SHP77 (cell line): ENCODE measurements at places on chromosomes 11 and 22.

GRCh38 chr11:69657911-69658625, 17.1 kb downstream of the LTO1 start:
- DNase-seq: no peak

DNA sequence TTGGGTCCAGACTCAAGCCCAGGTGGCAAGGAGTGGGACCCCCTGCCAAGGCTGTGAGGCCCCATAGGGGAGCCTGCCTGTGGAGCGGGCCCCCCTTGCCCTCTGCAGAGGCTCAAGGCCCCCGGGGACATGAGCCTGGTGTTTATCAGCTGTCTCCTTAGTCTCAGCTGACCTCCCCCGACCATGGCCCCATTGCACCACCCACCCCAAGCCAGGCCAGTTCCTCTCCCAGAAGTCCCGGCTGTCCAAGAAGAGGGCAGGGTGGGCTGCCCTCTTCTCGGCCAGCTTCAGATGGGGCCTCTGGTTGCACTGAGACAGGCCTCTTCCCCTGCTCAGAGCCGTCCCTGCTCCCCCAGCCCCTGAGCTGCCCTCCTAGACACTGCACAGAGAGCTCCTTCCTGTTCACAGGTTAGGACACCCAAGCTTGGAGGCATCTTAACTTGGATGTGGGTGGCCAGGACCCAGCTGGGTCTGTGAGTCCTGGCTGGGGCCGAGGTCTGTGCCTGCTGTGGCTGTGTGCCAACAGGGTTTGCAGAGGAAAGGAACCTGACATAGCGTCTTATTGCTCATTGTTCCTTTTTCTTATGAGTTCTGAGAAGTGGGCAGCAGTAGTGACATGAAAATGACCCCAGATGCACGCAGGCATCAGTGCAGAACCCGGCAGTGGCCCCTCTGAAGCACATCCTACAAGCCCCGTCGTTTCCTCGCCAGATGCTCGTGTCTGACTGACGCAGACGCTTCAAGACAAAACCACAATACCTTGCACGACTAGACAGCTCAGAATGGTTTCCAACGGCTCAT, 5.4 kb downstream of the TRABD start:
- DNase-seq: no peak

DNA sequence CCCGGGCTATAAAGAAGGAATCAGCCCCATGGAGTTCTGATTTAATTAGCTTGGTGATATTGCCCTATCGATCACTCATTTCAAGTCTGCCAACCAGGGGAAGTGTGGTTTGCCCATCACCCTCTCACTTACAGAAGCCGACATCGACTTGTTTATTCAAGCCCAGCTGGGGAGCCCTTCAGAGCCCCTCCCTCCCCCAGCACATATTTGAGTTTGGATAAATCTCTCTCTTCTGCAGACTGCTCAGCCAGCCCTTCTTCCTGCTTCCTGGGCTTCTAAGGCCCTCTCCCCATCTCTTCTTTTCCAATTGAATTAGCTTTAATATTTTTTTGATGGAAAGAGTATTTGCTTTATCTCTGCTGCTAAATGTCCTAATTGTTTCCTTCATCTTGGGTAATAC, 299.0 kb downstream of the MIAT start:
- DNase-seq: peak; percentile 30

- DNase-seq: no peak
These were observed 1445.6 kb downstream of the TBC1D22A start for GRCh38 chr22:48207919-48208535.

GRCh38 chr22:30891781-30892180, 76.8 kb downstream of the MORC2 start:
- no peak for DNase-seq

DNA sequence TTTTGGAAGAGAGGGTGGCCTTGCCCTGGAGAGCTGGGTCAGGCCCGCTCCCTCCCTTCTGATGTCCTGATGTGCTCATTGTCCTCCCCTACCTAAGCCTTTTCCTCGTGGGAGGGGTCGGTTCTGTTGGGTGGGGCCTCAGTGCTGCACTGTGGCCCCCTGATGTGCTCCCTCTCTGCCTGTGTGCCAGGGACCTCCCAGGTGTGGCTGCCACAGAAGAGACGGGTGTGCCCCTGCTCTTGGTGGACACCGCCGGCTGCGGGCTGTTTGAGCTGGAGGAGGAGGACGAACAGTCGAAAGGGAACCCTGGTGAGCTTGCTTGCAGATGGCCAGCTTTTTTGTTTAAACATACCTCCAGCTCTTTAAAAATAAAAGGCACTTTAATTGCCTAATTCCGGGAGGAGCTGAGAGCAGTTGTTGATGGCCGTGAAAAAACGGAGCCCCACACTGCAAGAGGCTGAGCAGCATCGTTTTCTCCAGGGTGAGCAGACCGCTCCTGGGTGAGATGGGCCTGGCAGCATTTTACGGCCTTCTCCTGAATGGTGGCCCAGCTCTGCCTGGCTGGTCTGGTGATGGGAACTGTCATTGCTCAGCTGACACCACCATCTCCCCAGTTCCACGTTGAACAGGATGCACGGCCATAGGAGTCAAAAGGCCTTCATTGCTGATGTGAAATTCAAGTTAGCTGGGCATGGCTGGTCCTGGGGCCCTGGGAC, 30.1 kb downstream of the IGHMBP2 start:
- DNase-seq: no peak

DNA sequence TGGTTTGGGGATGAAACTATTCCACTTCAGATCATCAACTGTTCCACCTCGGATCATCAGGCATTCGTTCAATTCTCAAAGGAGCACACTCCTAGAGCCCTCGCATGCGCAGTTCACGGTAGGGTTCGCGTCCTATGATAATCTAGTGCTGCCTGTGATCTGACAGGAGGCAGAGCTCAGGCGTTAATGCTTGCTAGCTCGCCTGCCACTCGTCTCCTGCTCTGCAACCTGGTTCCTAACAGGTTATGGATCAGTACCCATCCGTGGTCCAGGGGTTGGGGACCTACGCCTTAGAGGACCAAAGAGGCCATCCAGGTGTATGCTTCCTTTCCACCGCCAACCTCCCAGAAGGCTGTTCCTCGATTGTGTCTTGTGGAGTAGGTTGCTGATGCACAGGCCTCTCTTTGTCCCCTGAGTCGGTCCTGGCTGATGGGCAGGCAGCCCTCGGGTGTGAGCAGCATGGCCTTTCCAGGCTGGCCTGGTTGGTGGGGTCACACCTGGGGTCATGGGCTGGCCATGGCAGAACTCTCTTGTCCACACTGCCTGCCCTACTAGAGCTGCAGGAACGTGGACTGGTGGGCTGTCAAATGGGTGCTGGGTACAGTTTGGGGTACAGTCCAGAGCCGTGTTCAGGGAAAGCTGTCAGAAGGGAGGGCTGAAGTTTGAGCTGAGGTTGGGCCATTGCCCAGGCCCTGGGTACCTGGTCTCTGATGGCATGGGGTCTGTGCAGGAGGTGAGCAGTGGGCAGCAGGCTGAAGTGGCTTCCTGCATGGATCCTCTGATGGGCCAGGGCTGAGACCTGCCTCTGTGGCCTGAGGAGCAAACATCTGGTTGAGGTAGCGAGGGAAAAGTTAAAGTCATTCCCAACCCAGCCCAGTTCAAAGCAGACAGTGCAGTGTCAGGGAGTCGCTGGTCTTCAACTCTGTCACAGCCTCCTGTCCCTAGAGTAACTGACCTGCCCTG, 11.1 kb downstream of the PRDM11 start:
- no peak for DNase-seq

- DNase-seq: no peak
These were observed 28.6 kb upstream of the LDHA start for GRCh38 chr11:18365741-18366140.

DNA sequence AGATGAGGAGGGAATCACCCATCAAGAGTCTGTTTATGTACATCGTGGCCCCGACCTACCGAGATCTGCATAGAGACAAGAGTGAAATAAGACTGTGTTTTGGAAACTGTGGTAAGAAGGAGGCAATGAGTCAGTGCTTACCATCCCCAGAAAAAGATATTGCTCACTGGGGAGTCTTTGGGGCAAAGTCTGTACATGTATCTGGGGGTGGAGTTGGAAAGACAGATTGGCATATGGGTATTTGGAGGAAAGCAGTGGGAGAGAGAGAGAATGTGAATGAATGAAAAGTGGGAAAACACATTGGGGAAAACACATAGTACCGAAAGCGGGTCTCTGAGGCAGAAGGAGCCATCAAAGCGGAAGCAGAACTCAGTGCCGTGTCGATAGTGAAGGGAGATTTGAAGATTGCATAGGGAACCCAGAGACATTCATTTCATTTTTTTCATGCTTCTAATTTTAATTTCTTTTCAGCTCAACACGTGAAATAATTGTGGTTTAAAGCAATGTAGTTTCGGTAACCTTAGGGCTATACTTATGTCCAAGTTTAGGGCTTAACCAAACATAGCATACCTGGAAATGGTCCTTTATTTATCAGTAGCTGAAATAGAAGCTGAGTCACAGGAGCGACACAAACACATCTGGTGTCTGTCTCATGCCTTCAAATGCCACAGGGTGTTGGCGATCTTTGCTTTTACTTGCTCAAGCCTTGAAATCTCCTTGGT, 98.6 kb upstream of the CD44 start:
- DNase-seq: no peak

DNA sequence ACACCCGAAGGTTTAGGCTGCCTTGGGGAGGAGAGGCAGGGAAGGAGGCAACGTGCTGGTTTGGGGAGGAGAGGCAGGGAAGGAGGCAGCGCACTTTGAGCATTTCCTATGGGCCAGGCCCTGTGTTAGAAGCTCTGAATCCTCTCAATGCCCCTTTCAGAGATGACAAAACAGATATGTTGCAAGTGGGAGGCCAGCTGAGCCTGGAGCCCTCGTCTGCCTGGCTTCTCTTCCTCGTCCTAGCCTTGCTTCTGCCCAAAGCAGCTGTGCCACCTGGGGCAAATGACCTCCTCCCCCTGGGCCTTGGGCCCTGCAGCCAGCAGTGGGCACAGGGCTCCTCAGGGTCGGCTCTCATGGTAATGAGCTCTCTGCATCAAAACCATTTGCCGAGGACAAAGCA, 15.3 kb upstream of the LRRC32 start:
- DNase-seq: no peak

DNA sequence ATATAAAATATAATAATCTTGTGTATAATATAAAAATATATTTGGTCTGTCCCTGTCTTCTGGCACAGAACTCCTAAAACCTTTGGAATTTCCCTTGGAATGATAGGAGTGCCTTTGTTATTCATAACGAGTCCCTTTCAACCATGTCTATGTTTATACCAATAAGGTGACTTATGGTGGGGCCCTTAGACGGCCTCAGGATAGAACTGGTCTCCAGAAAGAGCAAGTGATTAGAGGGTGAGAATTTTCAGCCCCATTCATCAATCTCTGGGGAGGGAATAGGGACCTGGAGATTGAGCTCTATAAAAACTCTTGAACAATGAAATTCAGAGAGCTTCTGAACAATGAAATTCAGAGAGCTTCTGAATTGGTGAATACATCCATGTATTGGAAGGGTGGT, 18.4 kb upstream of the PICALM start:
- no peak for DNase-seq

DNA sequence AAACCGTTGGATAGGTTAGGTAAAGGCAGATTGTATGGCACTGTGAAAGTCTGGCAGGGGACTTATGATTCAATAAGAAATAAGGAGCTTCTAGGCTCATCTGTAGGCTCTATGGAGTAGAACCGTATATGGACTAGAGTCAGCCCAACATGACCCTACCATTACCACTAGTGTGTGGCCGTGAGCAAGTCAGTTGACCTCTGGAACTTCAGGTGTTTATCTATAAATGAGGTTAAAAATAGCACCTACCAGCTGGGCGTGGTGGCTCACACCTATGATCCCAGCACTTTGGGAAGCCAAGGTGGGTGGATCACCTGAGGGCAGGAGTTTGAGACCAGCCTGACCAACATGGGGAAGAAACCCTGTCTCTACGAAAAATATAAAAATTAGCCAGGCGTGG, 4.4 kb downstream of the HINFP start:
- no peak for DNase-seq

DNA sequence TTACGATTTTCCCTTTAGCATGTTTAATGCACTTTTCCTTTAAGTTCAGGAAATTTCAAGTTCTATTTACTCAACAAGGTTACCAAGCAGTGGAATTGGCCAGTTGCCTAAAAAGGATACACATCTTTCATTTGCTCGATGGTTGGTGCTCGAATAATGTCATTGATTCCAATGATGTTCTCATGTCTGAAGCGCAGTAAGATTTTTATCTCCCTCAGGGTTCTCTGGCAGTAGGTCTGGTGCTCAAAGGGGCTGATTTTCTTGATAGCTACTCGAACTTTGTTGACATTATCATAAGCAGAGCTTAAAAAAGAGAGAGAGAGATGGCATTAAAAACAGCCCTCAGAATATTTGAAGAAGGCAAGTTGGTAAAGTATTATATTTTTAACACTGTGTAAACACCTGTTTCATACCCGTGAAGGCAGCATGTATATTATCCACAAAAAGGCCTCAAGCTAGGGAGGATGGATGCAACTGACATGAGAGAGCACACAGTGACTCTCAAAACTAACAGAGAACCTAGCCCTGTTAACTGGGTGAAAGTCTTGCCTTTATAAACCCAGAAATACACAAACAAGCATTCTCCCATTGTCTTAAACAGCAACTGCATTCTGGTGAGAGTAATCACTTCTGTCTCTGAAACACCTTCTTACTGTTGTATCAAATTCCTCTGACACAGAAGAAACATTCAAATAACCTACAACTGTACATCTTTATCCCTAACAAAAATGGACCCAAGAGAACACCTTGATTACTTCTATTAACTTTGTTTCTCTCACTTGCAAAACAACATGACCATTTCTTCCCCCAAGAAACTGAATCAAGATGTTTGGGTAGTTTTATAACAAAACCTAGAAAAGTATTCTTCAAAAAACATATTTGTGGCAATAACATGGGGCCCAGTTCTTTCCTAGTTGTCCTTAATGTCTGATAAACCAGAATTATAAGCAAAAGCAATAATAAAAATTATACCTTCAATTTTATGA, 59.6 kb downstream of the MAPK1 start:
- DNase-seq: no peak

GRCh38 chr22:46061124-46061500, 84.2 kb upstream of the WNT7B start:
- DNase-seq: no peak

GRCh38 chr11:119363081-119363850, 16.8 kb upstream of the MFRP start:
- no peak for DNase-seq

- peak; percentile 74 for DNase-seq
These were observed 67.5 kb downstream of the PACSIN2 start for GRCh38 chr22:42947211-42947990.

GRCh38 chr22:20606041-20606783, 98.8 kb downstream of the MED15 start:
- DNase-seq: peak; percentile 77

GRCh38 chr11:79400717-79401330, 40.0 kb downstream of the TENM4 start:
- DNase-seq: peak; percentile 28

DNA sequence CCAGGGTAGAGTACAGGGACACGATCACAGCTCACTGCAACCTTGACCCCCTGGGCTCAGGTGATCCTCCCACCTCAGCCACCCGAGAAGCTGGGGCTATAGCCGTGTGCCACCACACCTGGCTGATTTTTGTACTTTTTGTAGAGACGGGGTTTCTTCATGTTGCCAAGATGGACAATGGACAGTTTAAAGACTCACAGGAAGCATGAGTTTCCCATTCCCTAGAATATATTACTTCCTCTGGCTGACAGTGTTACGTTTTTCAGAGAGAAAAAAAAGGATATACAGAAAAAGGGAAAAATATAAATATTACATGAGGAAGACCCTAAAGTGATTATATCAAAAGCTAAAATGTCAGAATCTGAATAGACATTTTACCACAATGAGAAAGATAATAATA, 72.3 kb downstream of the RSF1 start:
- DNase-seq: no peak
